ENCODE measurements at places on chromosomes 2 and 18.

DNA sequence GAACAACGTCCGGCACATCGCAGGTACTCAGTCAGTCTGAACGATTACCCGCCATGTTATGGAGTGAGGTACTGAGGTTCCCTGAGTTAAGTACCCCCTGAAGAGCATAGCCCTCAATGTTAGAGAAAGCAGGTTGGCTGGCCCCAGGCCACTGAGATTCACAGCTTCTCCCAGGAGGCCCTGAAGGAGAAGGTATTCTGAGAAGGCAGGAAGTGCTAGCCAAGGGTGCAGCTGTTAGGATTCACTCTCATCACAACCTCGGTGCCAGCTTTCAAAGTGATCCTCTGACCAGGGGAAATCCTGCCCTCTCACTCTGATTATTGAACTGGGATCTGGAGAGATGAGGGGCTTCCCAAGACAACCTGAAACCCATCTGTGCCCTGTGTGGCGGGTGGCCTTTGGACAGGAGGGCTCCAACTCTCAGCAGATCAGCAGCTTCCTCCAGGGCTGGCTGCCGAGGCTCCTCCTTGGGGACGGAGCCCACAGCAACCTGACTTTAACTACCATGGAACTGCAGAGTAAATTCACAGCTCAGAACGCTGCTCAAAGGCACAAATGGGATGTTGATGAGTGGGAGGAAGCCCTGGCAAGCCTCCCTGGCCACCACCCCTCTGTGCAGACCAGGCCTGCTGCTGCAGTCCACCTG lies 7.8 kb downstream of the EHD3 start:
- no peak for DNase-seq

DNA sequence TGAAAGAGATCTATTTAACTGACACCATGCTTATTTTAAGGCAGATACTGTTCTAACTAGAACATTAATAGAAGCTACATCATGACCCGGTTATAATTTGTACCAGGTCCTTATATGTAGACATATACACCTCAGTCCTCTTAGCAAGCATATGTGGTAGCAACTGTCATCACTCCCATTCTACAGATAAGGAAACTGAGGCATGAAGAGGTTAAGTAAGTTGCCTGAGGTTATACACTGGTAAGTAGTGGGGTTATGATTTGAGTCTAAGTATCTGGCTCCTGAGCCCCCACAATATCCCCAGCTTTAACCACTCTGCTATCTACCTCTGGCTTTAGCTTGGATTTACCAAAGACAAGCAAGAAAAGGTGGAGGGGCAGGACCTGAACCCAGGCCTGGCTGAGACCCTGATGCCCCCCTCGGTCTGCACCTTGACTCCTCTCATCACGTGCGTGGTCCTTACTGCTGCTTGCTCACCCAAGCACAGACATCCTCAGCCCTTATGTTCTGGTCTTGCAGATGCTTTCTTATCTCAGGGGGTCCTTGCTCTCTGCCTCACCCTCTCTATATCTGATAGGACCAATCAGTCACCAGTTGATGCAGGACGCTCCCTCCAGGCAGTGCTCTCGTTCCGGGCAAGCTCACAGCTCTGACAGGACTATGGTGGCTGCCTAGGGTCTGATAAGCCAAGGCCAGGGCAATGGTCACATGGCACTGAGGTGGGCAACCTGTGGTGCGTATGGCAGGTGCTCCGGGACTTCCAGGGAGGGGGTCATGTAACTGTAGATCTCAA lies 4.0 kb downstream of the DYSF start:
- peak; percentile 37 for DNase-seq

GRCh38 chr2:101002562-101003277 lies 631 bp downstream of the RPL31 start:
- peak; percentile 30 for DNase-seq

GRCh38 chr2:37576831-37577230 lies 94.6 kb downstream of the CDC42EP3 start:
- no peak for DNase-seq

- no peak for DNase-seq
Measured at GRCh38 chr18:41967680-41968079, 12.6 kb downstream of the PIK3C3 start.

GRCh38 chr2:38771632-38772031 lies 6.4 kb upstream of the GEMIN6 start:
- DNase-seq = no peak

DNA sequence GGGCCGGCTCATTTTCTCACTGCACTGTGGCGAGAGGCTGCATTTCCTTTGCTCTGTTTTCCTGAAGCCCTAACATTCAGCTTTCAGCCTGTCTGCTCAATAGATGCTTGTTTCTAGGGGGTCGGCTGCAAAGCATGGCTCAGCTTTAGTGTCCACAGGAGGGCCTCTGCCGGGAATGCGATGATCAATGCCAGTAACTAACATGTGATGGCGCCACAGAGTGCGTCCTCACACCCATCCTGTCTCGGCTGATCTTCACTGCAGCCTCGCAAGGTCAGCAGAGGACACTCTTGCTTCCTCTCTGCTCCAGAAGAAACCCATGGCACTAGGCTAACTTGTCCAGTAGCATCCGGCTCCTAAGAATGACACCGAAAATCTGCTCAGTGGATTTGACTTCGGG lies 156.4 kb upstream of the PXDN start:
- no peak for DNase-seq

GRCh38 chr2:235131334-235132305 lies 179.8 kb downstream of the SH3BP4 start:
- no peak for DNase-seq

- DNase-seq = no peak
Measured at GRCh38 chr2:240374085-240374907, 61.2 kb upstream of the GPC1 start.

GRCh38 chr2:158762336-158762735 lies 32.8 kb upstream of the DAPL1 start:
- no peak for DNase-seq

GRCh38 chr2:70141212-70141901 lies 49.5 kb downstream of the C2orf42 start:
- peak; percentile 78 for DNase-seq

DNA sequence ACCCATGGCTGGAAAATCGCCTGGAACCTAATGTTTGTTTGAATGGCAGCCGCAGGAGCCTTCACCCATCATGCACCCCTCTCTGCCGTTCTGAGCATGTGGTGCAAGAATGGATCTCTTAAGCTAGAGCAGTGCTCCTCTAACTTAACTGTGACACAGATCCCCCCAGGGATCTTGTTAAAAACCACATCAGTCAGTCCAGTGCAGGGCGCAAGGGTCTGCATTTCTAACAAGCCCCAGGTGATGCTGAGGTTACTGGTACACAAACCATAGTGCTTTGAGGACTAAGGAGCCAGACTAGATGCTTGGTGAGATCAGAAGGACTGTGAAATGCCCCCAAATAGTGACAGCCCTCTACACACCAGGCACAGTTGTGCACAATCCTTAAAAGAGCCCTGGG lies 87.1 kb upstream of the KCTD1 start:
- no peak for DNase-seq

DNA sequence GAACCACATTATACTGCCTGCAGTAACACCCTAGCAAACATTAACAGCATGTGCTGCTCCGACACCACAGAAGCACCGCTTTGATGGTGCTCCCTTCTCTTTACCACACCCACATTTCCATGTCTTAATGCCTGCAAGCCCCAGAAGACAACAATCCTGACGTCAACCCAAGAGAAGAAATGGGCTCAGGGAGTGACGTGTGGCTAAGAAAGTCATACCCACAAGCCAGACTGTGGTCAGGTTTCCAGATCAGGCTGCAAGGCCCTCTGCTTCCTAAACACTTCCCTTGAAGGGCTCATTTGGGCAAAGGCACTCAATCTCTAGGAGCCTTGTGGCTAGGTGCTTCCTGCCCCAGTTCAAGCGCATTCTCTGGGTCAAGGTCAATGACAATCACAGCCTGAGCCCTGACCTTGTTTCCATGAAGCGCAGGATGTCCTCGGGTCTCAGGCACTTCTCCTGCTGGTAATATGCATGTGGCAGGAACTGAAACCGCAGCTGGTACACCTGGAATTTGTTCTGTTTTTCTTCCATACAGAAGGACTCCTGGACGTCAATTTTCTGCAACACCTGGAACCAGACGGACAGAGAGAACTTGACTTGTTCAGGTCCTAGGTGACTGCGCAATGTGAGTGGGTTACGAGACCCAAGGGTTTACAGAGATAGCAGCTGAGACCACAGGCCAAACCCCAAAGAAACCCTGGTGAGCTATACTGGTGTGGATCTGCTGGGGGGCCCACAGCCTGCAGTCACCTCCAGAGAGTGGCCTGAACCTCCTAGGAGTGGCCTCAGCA lies 67.2 kb downstream of the POLR1A start:
- no peak for DNase-seq

DNA sequence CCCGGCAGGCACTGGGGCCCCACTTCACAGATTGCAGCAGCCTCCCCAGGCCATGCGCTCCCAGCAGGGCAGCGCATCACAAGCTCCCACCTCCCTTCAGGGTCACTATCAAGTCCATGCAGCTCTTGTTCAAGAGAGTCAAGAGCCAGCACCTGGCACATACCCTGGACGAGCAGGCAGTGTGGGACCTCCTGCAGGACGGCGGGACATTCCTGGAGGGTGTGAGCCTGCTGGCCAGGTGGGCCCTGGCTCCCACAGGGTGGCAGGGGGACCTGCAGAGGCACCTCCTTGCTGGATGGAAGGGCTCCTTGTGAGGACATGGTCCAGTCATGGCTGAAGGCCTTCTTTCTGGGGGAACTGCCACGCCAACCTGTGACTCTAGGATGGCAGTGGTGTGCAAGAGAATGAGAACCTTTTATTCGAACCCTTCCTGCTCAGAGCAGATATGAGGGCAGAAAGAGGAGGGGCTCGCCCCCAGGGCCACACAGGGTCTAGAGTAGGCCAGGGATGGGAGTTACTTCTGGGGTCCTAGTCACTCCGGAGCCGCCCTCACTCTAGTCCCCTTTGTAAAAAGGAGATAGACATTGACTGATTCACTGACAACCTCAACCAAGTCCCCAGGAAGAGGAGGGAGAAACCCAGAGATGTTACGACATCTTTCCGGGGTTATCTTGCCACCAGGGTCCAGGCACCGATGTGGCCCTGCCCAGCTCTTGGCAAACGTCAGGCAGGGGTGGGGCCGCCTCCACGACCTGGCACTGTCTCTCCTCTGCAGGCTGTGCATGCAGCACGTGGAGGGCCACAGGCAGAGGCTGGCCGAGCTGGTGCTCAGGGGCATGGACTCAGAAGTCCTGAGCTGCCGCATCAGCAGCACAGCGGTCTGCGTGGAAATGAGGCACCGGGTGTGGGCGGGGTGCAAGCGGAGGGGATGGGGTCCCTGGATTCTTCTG lies 31.3 kb downstream of the HJURP start:
- DNase-seq = no peak

GRCh38 chr2:222756362-222756831 lies 84.9 kb downstream of the MOGAT1 start:
- no peak for DNase-seq

DNA sequence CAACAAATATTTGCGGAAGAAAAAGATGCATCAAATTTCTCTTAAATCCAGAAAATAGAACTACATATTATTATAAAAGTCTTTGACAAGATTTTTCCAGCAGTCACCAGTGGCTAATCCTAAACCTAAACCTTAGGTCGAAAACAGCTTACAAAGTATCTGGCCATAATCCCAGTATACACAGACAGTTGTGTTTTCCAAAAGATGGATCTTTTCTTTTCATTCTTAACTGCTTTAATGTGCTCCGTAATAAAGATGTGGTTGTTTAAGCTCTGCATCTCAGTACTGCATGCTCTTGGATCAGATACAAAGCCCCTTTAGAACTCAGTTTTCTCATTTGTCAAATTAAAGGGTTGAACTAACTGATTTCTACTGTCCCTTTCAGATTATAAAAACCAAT lies 247.8 kb downstream of the TXNL1 start:
- DNase-seq = no peak

DNA sequence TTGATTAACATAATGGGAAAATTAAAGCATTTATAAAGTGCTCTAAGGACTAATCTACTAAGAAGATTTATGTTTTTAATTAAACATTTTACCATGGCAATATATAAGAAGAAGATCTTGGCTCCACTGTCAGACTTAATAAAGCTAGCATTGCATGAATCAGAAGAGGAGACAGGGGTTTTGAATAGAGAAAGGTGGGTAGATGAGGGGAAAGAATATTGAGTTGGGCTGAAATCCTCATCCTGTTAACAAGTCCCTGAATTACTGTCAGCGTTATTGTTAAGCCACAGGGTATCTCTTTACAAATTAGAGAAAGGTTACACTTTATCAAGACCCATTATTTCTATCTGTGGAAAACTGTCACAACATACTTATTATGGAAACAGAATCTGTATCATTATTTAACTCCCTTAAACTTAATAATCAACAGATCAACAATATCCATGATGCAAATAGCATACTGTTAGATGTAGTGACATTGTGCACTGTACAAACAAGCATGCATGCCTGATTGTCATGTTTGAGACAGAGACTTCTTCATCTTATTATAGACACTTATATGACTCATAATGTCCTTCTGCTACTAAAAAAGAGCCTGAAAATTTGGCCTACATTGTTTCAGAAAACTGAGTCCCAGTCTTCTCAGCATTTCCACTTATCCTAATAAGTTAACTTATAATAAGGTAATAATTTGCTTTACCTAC lies 304.1 kb downstream of the NRXN1 start:
- DNase-seq = no peak

GRCh38 chr2:116585669-116586327 lies 1228.7 kb upstream of the DDX18 start:
- DNase-seq = no peak

GRCh38 chr2:201182650-201183364 lies at the start of gene CASP10:
Gene CASP10, plus strand, starts transcription at chr2:201183141. Its CDS starts 2,637 bp downstream, at chr2:201185778.
- DNase-seq = peak; percentile 72

GRCh38 chr2:151730262-151730975 lies 3.9 kb downstream of the NEB start:
- DNase-seq = no peak

GRCh38 chr18:3466045-3466444 lies 16.1 kb downstream of the TGIF1 start:
- no peak for DNase-seq
